GM18507 (cell line): ENCODE measurements at places on chromosomes 12 and 14.

- DNase-seq = no peak
Measured at GRCh38 chr14:94532447-94532846, 23.2 kb upstream of the SERPINA12 start.

DNA sequence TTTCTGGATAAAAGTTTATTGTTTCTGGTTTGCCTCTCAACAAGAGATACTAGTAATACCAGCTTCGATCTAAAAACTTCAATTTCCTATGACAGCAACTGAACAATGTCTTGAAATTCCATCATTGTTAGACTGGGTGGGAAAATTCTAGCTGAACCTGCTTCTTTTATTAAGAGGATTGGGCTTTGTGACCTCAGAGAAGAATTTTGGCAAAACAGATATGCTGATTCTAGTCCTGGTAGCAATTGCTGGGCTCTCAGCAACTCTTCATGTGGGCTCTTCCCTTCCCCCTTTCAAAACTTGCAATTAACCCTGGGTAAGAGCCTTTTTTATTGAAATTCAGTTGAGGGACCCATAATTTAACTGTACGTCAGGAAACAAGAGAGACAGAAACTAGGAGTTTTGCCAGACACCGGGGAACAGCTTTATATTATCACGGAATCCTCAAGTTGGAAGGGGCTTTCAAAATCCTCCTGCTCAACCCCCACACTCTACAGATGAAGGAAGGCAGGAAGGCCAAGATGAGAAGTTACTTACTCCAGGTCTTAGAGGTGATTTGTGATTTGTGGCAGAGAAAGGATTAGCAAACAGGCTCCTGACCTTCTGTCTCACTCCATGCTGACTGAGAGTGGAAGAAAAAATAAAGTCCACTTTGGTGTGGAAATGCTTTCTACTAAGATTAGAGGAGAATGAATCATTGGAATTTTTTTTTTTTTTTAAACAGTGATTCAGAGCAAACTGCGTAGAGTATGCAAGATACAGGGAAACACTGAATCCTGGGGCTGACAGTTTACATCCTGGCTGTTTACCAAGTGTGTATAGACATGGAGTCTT, 239.0 kb upstream of the ATP2B1 start:
- no peak for DNase-seq

DNA sequence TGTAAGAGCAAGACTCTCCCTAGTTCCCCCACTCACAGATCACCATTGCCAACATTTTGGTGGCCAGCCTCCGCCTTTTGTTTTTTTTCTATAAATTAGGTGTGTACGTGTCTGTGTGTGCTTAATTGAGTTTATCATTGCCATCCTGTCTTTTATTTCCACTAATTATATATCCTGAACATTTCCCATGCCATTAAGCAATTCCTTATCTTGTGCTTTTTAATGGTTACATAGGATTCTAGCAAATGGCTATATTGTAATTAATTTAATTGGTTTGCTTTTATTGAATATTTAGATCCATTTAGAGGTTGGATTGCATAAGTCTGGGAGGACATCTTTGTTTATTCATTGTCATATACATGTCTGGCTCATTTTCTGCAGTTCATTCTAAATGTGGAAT, 107.3 kb upstream of the RTL1 start:
- no peak for DNase-seq

- no peak for DNase-seq
Measured at GRCh38 chr14:98819132-98819866, 452.7 kb downstream of the BCL11B start.
